ENCODE measurements at places on chromosomes 5 and 9. TPM values are rescaled to one million over a fixed set of nuclear protein-coding genes. Genes with fewer than 3 reads are reported as not detected.

- DNase-seq, result no peak
Observed at GRCh38 chr9:73683862-73684591, 532.4 kb downstream of the ANXA1 start.

DNA sequence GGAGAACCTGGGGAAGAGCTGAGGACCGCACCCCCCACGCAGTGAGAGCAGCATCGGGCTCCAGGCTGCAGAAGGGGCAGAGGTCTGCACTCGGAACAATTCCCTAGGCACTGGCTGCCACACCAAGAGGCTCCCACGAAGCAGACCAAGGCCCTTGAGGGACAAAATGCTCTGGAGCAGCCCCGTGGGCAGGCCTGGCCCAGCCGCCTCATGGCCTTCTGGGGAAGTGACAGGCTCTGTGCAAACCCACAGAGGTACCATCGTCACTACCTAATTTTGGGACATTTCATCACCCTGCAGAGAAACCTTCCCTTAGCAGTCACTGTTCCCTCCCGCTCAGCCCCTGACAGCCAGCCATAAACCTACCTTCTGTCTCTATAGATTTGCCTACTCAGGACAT is 15.9 kb downstream of the FBXW5 start:
- no peak for DNase-seq

DNA sequence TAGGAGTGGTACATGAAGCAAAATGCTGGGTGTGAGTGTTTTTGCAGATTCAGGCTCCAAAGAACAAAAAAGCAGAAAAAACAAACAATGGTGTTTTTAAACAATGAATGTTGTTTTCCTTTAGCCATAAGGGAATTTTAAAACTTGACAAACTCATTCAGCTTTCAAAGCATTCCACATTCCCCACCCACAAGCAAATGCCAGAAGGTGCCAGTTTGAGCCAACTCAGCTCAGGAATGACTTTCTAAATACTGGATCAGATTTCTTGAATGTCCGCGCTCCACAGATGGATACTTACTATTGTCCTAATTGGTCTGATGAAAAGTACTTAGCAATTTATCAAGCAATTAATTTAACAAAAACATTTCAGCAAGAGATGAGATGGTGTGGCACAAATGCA is 12.9 kb upstream of the MOB3B start:
- DNase-seq, result no peak

DNA sequence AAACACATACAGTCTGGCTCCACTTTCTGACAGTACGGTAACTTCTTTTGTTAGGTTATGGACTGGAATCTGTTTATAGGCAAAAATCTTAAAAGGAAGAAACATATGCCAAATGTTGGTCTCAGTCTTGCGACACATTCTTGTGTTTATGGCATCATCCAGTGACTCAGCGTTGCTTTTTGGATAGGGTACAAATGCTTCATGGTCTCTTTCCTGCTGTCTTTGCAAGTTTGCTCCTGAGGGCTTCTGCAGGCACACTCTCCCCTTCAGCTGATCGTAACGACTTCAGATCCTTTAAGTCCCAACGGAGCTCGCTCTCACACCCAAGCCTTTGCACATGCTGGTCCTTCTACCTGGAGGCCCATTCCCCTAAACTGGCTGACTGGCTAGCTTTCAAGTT is 23.6 kb upstream of the TNFSF8 start:
- DNase-seq, result peak; percentile 65

PCDHGA4 gene
- total RNA-seq, result 1.8 TPM

DNA sequence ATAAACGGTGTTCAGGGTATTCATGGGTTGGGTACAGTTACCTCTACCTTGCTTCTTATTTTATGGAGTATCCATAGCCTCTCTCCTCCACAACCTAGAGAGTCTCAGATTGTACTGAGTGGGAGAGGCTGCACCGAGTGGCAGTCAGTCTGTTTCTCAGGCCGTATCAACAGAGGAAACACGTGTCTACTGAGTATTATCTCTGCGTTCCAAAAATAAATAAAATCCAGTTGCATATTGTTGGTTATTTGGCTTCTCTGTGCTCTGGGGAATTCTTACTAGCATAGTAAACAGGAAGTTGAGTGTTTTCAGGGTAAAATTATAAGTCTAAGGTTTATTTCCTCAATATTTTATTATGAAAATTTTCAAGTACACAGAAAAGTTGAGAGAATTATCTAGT is 231.0 kb downstream of the ARHGEF28 start:
- DNase-seq, result peak; percentile 74

MTMR12 gene
- total RNA-seq, result 12.9 TPM

FEM1C gene
- 16.7 TPM for total RNA-seq

ADAMTS2 gene
- 28.7 TPM for total RNA-seq

DNA sequence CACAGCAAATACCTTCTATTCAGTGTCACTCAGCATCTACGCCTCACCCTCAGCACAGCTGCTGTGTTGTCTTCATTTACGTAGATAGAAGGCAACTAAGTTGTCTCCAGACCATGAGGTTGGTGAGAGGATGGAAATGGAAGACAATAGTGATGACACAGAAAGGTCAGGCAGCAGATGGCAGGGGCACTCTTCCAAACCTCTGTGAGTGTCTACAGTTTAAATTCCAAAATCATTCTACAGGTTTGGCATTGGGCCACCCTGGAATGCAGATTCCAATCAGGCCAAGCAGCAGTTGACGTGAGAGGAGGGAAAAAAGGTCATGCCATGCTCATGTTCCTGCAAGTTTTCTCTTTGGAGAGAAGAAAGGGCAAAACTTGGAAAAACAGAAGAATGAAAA is 68.7 kb upstream of the ADAMTSL1 start:
- DNase-seq, result no peak
